ENCODE measurements at places on chromosomes 3 and 15. TPM values are rescaled to one million over a fixed set of nuclear protein-coding genes. Genes with fewer than 3 reads are reported as not detected.

GRCh38 chr3:14113965-14114635, 10.6 kb downstream of the CHCHD4 start:
- H3K27me3 ChIP-seq: no peaks in the 10 kb centered on the region
- DNase-seq: no peak
- no peak overlapping the region for H3K27ac ChIP-seq
- H3K4me3 ChIP-seq: no peak overlapping the region
- H3K36me3 ChIP-seq: peaks cover 62% of the 10 kb centered on the region

The ETV5 gene
- total RNA-seq: 93.0 TPM

DNA sequence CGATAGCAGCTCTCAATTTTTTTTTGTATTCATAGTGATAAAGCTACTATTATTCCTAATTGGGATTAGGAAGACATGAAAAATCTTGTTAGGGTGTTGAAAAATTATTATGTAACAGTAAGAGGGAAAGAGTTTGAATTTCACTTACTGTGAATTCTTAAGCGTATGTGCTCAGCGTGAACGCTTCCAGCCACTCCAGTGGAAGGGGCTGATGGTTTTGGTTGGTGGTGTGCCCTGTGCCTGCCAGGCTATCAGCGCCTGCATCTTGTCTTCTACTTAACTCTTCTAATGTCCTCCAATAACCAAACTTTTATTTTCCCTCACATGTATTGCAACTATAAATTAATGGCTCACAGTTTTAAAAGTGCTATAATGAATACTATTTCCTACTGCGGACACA, 22.5 kb downstream of the CDIN1 start:
- no peak overlapping the region for H3K4me3 ChIP-seq
- H3K4me1 ChIP-seq: peaks cover 7% of the 10 kb centered on the region
- no peaks in the 10 kb centered on the region for H3K36me3 ChIP-seq
- no peak overlapping the region for H3K27ac ChIP-seq
- no peak for DNase-seq
- no peaks in the 10 kb centered on the region for H3K27me3 ChIP-seq

GRCh38 chr15:37581866-37582532, 352.4 kb upstream of the TMCO5A start:
- H3K4me1 ChIP-seq: no peaks in the 10 kb centered on the region
- H3K36me3 ChIP-seq: no peaks in the 10 kb centered on the region
- no peak for DNase-seq
- no peaks in the 10 kb centered on the region for H3K27me3 ChIP-seq
- H3K4me3 ChIP-seq: no peak overlapping the region
- no peak overlapping the region for H3K27ac ChIP-seq

- H3K4me1 ChIP-seq: no peaks in the 10 kb centered on the region
- H3K4me3 ChIP-seq: no peak overlapping the region
- H3K27ac ChIP-seq: no peak overlapping the region
Observed at GRCh38 chr3:161770484-161771386, 274.1 kb downstream of the OTOL1 start.

Measured in MCF 10A (cell line).